Calu3 (cell line): ENCODE measurements at places on chromosomes 3 and 15. TPM values are rescaled to one million over a fixed set of nuclear protein-coding genes. Genes with fewer than 3 reads are reported as not detected.

DNA sequence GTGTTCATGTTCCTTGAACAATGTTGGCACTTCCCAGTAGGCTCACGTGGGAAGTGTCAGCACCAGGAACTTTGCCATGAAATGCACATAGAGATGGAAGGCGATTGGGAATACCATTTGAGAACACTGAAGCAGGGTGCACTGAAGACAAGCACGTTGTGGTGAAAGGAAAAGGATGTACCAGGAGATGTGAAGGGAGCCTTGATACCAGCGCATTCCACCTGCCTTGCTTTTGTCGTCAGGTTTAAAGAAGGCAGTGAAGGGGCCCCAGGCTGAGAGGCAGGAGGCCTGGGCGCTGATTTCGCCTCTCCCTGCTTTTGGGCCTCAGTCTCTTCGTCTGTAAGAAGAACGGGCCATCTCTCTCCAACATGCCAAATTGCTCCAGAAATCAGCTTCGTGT is 194.5 kb upstream of the HES1 start:
- no peak for DNase-seq

The RPP14 gene
- 17.2 and 18.4 TPM in 2 replicates for total RNA-seq

GRCh38 chr15:76313731-76314130 is 2.5 kb upstream of the ETFA start:
- no peak for DNase-seq

GRCh38 chr15:91886878-91887277 is 33.4 kb downstream of the SLCO3A1 start:
- DNase-seq: no peak

DNA sequence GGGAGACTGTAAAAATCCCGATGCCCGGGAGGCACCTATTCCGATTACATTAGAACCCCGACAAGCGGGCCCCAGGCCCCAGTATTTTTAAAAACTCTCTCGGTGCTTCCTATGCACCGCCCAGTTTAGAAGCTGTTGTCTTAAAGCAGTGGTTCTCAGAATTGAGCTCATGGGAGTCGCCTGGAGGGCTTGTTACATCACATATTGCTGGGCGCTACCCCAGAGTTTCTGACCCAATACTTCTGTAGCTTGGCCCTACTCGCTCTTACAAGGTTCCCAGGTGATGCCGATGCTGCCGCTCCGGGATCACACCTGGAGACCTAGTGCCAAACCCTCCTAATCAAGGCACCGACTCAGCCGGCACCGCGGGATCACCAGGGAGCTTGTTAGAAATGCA is 35.2 kb downstream of the CPN2 start:
- DNase-seq: no peak

DNA sequence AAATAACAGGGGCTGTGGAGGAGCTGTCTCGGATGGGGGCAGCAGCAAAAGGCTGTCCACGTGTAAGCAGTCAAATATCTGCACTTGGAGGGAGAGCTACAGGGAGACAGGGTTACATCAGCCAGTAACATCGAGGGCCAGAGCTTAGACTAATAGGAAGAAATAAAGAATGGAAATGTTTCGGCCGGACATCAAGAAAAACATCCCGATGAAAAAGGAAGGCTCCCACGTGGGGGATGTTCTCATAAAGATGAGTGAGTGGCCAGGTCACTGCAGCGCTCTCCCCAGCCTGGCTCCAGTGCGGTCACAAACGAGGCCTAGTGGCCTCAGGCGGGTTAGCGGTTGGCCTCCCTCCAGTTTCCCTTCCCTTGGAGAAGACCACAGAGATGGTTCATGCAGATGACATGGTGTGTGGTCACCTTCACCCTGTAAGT is 56.1 kb upstream of the WNT5A start:
- no peak for DNase-seq

The TMCO5A gene
- total RNA-seq: not detected in 2 replicates

The HMG20A gene
- total RNA-seq: 61.7 and 65.1 TPM in 2 replicates

DNA sequence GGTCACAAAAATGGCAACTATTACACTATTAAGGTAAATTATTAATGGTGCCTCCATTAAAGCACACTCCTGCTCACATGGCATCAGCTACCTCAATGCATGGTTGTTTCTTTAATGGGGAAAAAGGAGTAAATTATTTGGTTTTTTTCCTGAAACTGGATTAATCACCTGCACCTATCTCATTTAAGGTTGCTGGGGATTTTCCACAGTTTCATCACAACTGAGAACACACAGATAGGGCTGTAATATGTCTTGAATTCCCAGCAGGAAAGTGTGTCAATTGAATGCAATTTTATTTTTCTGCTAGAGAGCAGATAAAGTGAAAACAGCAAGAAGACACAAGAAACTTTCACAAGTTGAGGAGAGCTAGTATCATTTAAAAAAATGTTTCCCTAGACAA is 36.4 kb downstream of the RFTN1 start:
- no peak for DNase-seq

The PRTG gene
- total RNA-seq: 6.6 and 12.0 TPM in 2 replicates

- DNase-seq: no peak
Measured at GRCh38 chr15:44788748-44789147, 52.4 kb downstream of the TRIM69 start.

DNA sequence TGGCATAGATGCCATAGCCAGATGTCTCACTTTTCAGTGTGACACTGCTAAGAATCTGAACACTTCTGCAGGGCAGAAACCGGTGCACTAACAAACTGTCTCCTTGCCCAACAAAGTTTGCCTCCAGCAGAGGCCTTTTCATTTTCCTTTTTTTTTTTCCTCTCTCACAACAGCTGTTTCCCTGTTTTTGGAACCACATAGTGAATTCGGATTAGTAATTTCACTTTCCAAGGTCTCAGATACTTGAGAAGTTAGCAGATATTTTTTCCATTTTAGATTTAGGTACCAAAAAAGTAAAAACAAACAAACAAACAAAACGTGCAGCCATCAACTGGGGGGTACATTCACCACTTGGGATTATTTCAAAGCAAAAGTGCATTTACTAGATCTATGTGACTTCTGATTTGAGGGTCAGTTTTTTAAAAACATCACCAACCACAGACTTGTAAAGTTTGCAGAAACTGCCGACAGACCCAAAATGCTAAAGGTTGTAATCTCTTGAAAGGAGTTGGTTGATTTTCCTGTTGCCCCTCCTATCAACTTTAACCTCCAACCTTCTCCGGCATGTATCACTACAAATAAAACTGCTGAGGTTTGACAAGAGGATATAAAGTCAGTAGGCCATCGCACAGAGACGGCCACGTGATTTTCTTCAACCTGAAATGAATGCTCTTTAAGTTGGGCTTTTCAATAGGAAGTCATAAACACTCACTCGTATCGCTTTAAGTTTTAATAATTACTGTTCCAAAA is 169.1 kb downstream of the CDIN1 start:
- no peak for DNase-seq

The GATM gene
- total RNA-seq: 4.1 and 4.2 TPM in 2 replicates

GRCh38 chr3:82685761-82686160 is 924.3 kb upstream of the GBE1 start:
- no peak for DNase-seq

DNA sequence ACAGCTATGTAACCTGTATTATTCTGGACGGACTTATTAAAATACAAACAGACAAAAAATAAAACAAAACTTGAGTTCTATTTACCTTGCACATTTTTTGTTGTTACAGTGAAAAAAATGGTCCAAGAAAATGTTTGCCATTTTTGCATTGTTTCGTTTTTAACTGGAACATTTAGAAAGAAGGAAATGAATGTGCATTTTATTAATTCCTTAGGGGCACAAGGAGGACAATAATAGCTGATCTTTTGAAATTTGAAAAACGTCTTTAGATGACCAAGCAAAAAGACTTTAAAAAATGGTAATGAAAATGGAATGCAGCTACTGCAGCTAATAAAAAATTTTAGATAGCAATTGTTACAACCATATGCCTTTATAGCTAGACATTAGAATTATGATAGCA is 17.1 kb downstream of the LMOD3 start:
- no peak for DNase-seq
